ENCODE measurements at places on chromosomes 3 and 15.

DNA sequence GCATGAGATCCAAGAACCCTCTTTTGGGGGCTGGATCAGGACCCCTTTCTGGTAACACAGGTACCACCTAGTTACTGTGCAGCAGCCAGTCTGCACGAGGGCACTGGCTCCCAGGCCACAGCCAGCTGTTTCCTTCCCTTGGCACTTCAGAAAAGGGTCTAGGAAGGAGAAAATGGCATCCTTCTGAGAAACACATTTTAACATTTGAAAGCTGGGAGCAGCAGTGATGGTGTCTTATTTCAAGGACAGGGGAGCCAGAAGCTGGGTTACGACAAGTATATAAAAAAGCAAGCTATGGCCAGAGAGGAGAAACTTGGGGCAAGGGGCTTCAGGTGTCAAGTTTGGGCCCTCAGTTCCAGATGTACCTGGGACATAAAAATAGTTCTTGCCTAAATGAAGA, 282.8 kb downstream of the CTNNB1 start:
- no peak for DNase-seq

DNA sequence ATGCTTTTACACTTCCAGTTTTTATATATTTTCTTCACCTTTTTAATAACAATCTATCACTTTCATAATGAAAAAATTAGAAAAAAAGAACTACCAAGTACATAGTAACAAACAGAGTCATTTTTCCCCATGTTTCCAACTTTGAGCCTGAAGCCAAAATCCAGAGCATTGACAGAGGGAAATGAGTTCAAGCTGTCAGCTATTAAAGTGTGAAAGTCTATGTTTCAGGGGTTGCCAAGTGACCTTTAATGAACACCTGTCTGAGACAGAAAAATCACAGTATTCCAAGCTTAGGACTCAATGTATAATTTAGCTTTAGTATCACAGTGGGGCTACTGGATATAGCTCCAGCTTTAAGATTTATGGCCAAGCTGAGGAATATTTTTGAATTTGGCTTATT, 128.3 kb upstream of the GADL1 start:
- no peak for DNase-seq

DNA sequence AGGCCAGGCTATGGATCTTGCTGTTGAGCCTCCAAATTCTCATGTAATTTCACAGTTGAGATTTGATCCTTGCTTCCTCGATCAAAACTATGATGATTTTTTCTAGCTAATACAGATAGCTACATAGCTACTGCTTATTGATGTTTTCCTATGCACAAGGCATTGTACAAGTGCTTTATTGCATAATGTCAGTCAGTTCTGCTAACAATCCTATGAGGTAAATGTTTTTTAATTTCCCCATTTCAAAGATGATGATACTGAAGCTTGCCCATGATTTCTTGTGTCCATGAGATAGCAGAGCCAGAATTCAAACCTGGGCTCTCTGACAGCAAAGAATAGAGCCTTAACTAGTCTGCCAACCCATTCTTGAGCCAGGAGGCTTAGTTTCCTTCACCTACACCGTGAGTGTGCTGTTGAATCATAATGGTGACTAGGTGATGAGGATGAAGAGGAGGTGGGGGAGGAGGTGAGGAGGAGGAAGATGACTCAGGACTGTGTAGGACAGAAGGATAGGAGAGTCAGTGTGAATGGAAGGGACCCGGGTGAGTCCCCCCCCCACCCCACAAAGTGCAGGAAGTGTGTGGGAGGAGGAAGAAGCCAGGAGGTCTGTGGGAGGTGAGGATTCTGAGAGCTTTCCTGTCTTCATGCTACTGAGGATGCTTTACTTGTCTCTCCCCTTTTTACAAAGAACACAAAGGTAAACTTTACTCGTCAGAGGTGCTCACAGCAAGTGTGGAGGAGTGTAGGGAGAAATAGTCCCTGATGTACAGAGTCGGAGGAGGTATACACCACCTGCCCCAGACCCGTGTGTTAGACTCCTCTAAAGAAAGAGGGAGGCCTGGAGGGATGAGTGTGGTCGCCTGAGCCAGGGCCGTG, 3.6 kb downstream of the TAGLN3 start:
- DNase-seq: no peak

DNA sequence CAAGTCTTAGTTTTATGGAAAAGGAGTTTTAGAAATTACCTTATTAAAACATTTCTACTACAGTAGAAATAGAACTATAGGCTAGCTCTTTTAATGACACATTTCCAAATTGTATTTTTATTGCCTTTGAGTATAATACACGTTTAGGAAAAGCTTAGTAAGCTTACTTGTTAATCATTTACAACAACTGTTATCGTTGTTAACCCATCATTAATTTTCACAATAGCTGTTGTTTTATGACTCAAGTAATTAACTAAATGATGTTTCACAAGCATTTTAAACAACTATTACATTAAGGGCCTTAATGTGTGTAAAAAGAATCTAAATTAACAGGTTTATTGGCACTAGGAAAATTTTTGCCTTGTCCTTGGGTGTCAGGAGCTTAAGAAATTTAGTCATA, 120.5 kb upstream of the THRB start:
- DNase-seq: no peak

GRCh38 chr3:14634763-14635400, 16.7 kb upstream of the CCDC174 start:
- DNase-seq: no peak

- DNase-seq: no peak
Measured at GRCh38 chr3:99659032-99659431, 20.6 kb downstream of the COL8A1 start.

DNA sequence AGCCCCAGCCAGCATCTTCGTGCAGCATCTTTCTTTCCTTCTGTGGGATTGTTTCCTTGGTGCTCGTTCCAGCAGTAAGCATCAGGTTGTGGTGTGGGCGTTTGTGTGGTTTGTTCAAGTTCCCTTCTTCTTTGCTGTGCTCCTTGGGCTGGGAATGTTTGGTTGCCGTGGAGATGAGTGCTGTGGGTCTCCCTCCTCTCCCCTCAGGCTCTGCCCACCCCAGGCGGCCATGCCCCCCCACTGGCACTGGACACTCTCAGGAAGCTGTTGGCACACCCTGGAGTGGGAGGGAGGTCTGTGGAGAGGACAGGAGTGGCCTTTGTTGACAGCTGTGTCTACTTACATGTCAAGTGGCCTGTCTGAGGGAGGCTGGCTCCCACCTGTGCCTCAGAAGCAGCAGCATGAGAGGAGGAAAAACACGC, 46.5 kb upstream of the SACM1L start:
- no peak for DNase-seq

Data from GM13977 (cell line).